Caki2 (cell line): ENCODE measurements at places on chromosomes 13 and 19. TPM values are rescaled to one million over a fixed set of nuclear protein-coding genes. Genes with fewer than 3 reads are reported as not detected.

DNA sequence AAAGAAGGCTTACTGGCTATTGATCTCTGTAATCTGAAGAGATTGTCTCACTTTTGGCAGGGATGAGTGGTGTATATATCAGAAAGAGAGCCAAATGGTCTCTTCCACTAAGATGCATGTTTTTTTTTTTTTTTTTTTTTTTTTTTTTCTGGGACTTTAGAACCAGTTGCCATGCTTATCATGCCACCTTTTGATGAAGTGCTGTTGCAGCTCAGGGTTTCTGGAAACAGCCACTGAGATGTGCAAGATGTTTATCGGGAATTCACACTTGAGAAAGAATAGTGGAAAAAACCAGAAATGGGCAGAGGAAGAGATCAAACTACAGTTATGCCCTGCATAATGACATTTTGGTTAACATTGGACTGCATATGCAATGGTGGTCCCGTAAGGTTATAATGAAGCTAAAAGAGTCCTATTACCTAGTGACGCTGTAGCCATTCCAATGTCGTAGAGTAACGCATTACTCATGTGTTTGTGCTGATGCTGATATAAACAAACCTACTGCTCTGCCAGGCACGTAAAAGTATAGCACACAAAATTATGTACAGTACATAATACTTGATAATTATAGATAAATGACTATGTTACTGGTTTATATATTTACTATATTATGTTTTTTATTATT is 121.0 kb downstream of the KLF5 start:
- no peak for DNase-seq

DNA sequence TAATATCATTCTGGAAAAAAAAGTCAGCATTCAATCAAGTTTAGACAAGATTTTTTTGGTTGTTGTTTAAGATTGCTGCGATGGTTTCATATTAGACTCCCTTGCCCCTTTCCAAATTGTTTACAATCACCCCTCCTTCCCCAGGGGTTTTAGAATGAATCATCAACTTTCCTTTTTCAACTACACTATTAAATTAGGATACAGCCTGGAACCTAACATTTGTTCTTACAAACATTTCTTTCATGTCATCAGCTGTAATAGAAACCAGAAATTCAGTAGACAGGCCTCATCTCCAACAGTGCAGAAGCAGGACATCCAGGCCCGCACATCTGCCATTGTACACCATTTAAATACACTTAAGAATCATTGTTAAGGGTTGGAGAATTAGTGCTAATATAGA is 44.4 kb upstream of the WDFY2 start:
- DNase-seq = no peak

- no peak for DNase-seq
Measured at GRCh38 chr19:45954156-45954555, 19.5 kb downstream of the NOVA2 start.

DNA sequence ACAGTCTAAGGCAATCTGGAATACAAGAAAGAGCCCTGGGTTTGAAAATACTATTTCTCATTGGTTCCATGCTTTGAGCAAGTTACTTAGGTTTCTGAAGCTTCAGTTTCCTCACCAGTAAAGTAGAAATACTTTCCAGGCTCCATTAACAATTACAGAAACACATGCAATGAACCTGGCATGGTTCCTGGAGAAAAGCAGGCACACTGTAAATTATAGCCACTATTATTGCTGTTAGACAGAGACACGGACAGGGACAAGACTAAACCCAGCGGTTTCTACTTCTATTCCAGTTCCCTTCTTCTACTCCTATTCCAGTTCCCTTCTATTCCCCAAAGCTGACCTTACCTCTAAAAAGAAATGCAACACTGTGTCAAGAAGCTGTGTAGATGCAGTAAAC is 41.2 kb downstream of the MIPEP start:
- no peak for DNase-seq

DNA sequence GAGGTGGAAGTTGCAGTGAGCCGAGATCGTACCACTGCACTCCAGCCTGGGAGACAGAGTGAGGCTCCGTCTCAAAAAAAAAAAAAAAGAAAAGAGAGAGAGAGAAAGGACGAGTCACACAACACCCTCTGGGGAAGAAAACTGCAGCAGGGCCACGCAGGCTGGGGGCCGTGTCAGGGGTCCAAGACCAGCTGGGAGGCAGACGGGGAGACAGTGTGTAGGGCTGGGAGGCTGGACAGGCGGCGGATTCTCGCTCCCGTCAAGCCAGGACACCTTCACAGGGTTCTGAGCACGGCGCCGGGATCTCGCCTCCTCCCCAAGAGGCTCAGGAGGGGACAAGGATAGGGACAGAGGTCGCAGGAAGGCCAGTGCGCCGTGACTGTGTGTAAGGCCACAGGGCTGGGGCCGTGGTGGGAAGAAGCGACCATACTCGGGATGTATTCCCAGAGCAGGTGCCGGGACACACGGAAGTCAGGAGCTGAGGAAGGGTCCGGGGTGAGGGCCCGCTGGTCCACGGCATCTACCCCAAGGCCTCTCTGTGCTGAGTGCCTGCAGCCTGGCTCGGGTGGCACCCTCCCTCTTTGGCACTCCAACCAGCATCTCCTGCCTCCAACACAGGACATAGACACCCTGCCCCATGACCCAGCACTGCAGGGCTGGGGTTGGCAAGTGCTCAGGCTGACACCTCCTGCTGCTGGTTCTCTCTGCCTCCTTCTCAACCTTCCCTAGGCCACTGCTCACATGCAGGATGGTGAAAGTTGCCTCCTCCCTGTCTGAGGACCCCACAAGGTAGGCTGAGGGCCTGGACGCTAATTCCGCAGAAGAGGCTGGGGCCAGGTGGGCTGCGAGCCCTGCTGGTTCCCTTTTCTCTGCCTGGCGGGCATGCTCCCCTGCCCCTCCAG is 21.2 kb downstream of the ZNF787 start:
- no peak for DNase-seq

GRCh38 chr13:99417201-99418102 is 83.8 kb upstream of the TM9SF2 start:
- DNase-seq = no peak

DNA sequence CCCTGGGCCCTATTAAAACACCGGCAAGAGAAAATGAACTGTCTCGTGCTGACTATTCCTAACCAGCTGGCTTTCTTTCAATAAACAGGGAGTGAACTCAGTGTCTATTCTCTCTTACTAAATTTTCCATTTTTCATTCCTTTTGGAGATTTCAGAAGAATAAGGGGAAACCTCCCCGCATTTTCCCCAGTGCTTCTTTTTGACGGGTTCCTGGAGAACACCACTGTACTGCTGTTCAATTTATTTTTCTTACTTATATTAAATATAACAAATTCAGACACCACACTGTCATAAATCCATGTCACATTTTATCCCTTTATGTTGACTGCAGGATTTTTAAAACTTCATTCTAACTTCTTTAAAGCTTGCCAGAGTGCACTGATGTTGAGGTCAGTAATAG is 75.8 kb downstream of the DCLK1 start:
- DNase-seq = no peak

DNA sequence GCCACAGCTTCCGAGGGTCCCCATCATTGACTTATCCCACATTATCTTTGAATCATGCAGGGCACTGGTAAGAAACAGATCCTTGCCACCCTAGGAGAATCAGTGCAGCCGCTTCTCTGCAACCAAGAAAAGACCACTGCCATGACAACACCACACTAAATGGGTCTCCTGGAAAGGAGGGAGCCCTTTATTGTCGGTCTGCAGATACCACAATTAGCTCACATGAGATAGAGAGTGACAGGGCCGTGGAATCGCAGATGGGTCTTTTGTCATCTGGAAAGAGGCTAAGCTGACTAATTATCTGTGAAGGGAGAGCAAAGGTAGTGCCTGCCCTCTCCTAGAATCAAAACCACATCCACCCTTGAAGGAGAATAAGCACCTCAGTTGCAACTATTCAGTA is 178.3 kb upstream of the MYO16 start:
- no peak for DNase-seq

- DNase-seq = no peak
Measured at GRCh38 chr19:18460900-18461299, 23.0 kb upstream of the ISYNA1 start.

- no peak for DNase-seq
Measured at GRCh38 chr19:49690079-49690655, 749 bp upstream of the CPT1C start.

Gene WTIP
- 48.4 and 70.2 TPM in 2 replicates for total RNA-seq

Gene IFNL1
- total RNA-seq = not detected in 2 replicates

Gene CCDC194
- total RNA-seq = not detected in 2 replicates

Gene C2CD4C
- 1.8 and 2.1 TPM in 2 replicates for total RNA-seq

Gene BRCA2
- total RNA-seq = 1.4 and 4.4 TPM in 2 replicates
